Activated gamma-delta T cell treated with Interleukin-2 at 50 U/mL for 16 hours (primary cell): ENCODE measurements at places on chromosomes 6 and 20.

- no peak for DNase-seq
These were observed 7.4 kb downstream of the SNX9 start for GRCh38 chr6:157830354-157831017.

DNA sequence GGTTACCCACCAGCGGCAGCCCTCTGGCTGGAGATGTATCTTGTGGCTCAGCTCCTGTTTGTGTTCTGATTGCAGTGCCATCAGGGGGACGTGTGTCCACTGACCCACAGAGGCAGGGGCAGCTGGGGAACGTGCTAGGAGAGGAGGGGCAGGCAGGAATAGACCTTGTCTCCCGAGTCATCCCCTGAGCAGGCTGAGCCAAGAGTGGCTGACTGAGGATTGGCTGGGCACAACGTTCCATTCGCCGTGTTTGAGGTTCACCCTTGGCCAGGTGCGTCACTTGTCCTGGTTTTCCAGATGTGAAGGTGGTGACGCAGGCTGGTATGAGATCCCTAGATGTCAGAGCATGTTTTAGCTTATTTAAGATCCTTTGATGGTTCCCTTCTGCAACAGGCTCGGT, 57.7 kb downstream of the ADNP start:
- DNase-seq = no peak

GRCh38 chr6:167960579-167960978, 36.9 kb upstream of the KIF25 start:
- no peak for DNase-seq

- no peak for DNase-seq
These were observed 224.8 kb downstream of the GRM1 start for GRCh38 chr6:146253691-146254090.

- no peak for DNase-seq
These were observed 171.1 kb downstream of the DHX35 start for GRCh38 chr20:39133201-39133600.

DNA sequence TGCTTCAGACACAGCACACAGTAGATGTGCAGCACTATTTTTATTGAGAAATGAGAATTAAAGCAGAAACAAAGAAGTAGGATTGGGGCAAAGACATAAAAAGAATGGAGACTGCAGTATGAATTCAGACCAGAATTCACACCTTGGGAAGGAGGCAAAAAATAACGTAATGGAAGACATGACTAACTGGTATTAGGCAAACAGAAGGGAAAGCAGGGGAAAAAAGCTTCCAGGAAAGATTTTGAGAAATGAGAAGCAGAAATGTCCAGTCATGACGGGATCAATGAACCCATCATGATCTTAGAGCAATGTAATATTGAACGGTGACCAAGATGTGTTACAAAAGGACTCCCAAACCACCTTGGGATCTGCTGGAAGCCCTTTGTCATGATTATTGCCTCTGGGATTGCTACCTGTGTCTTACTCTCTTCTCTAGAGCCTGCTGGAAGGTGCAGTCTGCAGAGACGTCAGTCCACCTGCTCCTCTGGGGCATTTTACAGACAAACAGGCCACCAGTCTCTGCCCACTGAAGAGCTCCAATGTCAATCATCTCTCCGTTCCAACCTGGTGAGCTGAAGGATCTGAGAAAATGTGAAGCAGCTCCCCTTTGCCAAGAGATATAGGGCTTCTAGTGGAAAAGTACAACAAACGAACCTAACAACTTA, 8.7 kb downstream of the NUDT3 start:
- no peak for DNase-seq

DNA sequence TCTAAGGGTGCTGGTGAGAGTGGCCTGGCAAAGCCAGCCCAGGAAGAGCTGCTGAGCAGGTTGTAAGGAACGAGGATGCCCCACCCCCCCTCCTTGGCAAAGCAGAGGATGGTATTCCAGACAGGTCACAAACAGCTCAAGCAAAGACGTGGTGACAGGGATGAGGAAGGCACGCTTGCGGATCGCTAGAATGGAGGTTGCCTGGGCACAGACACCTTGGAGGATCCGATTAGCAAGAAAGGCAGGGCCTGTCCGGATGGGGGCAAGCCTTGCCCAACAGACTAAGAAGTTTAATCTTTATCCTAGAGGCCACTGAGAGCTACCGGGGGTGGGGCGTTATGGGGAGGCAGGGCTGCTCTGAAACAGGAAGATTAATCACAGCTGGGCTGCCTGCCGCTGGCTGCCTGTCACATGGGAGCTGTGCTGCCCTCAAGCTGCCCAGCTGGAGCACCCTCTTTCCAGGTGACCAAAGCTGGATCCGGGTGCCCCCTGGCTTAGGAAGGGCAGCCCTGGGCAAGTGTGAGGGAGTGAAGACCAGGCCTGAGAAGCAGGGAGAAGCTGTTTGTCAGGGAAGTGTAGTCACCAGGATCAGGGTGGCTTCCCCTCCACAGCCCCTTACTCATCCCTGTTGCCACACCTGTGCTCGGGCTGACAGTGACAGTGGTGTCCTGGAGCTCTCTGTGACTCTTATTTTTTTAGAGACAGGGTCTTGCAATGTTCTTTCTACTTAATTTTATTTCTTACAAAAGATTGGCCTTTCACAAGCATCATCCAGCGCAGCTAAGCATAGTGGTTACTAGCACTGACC, 9.1 kb upstream of the MAPK13 start:
- DNase-seq = peak; percentile 43

DNA sequence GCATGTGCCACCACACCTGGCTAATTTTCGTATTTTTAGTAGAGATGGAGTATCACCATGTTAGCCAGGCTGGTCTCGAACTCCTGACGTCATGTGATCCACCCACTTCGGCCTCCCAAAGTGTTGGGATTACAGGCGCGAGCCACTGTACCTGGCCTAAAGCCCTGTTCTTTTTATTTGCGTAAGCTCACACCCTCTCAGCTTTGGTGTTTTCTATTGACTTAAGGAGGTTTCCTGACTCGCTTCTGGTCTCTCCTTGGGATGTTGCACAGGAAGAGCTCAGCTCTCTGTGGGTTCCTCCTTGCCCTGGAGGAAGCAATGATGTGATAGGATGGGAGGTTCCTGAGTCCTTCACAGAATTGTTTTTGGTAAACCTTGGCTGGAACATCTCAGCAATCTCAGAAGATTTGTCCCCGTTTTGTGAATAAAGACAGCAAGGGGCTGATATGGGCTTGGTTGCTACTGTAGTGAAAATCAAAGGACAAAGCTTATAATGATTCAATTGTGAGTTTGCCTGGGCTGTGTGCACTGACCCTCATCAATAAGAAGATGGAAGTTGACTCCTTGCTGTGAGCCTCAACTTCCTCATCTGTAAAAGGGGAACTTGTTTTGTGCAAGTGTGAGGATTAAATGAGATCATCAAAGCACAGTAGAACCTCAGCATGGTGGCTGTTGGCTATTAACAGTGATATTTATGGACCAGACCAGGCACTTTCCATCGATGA, 27.0 kb downstream of the TOX2 start:
- DNase-seq = no peak

GRCh38 chr20:1776681-1777475, 118.3 kb upstream of the SIRPA start:
- peak; percentile 80 for DNase-seq

GRCh38 chr6:14871221-14871620, 374.6 kb upstream of the JARID2 start:
- DNase-seq = no peak

GRCh38 chr6:118752803-118753202, 101.4 kb upstream of the CEP85L start:
- DNase-seq = no peak

- DNase-seq = no peak
These were observed 73.4 kb downstream of the ZNF133 start for GRCh38 chr20:18361678-18362077.

DNA sequence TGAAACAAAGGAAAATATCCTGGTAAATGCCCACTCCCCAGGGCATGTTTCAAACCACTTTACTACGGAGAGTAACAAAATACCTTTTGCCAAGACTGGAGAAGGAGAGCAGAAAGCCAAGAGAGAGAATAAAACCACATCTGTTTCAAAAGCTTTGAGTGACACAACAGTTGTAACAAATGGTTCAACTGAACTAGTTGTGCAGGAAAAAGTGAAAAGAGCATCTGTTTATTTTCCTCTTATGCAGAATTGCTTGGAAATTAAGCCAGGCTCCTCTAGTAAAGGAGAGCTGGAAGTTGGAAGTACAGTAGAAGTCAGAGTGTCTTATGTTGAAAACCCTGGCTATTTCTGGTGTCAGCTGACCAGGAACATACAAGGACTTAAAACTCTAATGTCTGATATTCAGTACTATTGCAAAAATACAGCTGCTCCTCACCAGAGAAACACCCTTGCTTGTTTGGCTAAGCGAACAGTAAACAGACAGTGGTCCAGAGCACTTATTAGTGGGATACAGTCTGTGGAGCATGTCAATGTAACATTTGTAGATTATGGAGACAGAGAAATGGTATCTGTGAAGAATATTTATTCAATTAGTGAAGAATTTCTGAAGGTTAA, 2.6 kb downstream of the TDRD6 start:
- DNase-seq = no peak

- DNase-seq = no peak
These were observed 74.8 kb upstream of the PLCB4 start for GRCh38 chr20:8994045-8994444.

- DNase-seq = no peak
These were observed 447.4 kb downstream of the KIF16B start for GRCh38 chr20:16125816-16126215.

GRCh38 chr6:52972989-52973388, 22.1 kb downstream of the GSTA4 start:
- no peak for DNase-seq

GRCh38 chr20:21159658-21160380, 33.9 kb downstream of the KIZ start:
- no peak for DNase-seq

GRCh38 chr6:142459271-142459670, 157.5 kb downstream of the ADGRG6 start:
- no peak for DNase-seq

DNA sequence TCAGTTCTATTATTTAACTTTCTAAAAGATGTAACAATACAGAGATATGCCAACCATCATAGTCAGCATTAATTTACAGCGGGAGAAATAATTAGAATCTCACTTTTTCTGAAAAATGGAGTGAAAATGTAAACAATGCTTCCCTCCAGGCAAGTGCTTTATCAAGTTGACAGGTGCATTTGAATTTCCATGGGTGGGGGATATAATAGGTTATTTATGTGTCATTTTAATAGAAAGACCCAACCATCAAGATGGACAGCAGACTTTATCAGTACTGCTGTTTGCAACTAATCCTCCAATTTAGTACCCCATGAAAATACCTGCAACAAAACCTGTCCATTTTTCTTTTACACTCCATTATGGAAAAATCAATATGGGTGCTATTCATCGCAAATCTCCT, 780.1 kb downstream of the TFAP2A start:
- no peak for DNase-seq

DNA sequence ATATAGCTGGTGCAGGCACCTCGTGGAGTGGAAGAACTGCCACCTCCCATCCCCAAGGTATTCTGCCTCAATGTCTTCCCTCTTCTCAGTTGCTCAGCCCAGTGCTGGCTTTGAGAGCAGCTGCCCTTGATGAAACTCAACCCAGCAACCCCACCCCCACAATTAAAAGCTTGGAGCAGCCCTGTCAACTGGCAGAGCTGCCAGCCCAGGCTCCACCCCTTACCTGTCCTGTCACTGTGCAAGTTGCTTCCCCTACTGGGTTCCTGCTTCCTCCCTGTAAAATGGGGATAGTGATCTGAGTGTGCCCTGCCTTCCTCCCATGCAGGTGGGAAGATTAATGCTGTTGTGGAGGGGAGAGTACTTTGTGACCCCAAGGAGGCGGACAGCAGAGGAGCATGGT, 4.5 kb downstream of the TMEM63B start:
- DNase-seq = no peak

DNA sequence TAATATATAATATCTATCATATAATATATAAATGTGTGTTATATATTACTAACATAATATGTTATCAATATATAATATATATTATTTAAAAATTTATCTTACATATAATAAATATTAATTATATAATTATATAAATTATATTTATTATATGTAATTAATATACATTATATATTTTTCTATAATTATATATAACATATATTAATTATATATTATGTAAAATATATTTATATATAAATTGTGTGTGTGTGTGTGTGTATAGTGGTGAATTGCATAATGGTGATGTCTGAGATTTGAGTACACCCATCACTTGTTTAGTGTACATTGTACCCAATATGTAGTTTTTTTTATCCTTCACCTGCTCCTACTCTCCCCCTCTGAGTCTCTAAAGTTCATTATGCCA, 205.9 kb upstream of the KCNG1 start:
- DNase-seq = no peak

DNA sequence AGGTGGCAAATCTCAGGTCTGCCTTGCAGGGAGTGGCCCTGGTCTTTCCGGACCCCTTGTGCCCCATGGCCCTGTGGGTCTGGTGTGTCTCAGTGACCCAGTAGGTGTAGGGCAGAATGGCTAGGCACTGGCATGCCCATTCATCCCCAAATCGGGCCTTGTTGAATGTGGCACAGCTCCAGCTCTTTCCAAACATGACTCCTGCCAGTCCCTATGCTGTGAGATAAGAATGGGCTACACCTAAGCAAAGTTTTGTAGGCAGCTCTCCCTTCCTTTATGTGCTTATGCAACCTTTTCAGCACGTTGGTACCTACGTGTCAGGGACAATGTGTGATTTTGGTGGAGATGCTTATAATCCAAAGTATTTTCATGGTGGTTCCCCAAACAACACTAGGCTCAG, 33.9 kb downstream of the FOXO3 start:
- DNase-seq = no peak

DNA sequence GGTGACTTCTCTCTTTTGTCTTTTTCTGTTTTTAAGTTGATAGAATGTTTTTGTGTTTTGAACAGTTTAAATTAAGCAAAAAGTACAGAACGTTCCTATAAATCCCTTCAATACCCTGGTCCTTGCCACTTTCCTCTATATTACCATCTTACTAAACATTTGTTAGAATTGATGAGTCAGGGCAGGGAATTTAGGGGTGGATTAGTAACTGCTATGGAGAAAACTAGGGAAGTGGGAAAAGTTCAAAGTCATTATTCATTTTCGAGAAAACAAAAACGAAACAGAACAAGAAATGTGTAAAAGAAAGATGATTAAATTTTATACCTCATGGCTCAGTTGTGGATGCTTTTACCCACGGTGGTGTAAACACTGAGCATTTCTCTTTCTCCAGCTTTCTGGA, 240.4 kb upstream of the SULF2 start:
- no peak for DNase-seq

- no peak for DNase-seq
These were observed 129.1 kb upstream of the THBS2 start for GRCh38 chr6:169382735-169383134.

GRCh38 chr6:100346828-100347227, 117.9 kb downstream of the SIM1 start:
- DNase-seq = no peak
